Nucleus accumbens (tissue), 56 donors: ENCODE measurements at places on chromosomes 3 and 15.

DNA sequence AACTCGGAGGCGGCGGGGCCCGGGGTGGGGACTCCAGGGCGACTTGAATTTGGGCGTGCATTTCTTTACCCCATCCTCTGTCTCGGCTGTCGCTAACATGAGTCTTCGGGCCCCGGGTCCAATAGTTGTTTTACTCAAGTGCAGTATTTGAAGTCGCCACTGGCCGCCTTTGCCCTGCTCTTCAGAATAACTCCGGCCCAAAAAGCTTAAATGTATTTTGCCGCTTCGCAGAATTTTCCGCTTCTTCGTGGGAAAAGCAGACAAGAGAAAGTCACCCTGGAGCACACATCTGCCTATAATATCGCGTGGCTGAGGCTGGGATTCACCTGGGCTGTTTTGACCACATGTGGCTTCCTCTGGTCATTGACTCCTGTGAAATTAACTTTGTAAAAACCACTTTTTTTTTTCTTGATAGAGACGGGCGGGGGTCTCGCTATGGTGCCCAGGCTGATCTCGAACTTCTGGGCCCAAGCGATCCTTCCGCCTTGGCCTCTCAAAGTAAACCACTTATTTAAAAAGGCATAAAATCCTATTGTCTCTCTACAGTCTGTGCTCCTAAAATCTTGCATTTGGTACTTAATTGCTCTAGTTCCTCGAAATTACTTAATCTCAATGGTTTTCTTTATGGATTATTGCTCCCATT is 676 bp downstream of the CNOT10 start:
- DNase-seq, result no peak

GRCh38 chr3:178217479-178217878 is 318.8 kb upstream of the KCNMB2 start:
- DNase-seq, result no peak

DNA sequence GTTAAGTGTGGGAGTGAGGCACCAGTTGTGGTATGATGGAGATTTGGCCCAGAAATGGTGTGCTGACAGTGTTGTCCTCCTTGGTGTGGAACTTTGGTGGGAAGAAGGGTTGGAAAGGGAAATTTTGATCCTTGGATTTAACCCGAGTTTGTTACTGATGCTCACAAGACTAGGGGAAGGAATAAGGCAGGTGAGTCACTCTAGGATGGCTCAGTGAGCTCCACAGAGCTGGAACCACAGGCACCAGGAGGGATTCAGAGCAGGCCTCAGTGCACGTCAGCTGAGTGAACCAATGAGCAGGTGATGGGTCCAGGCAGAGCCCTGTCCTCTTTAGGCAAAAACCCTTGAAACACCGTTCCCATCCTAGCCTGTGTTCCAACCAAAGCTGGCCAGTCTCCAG is 11.4 kb downstream of the CHRD start:
- no peak for DNase-seq

- DNase-seq, result no peak
Observed at GRCh38 chr15:65399001-65399706, 21.4 kb upstream of the IGDCC3 start.
